Right cardiac atrium (tissue), 5 donors: ENCODE measurements at places on chromosomes 4 and X.

GRCh38 chr4:39976945-39977488, 694 bp downstream of the PDS5A start:
- peak; percentile 80 for DNase-seq

- DNase-seq = no peak
These were observed 186.2 kb downstream of the LARP7 start for GRCh38 chr4:112823156-112823555.

- DNase-seq = no peak
These were observed 87.7 kb downstream of the GPC3 start for GRCh38 chrX:133897593-133898163.

- no peak for DNase-seq
These were observed 95.3 kb upstream of the EGFL6 start for GRCh38 chrX:13474164-13474516.

- no peak for DNase-seq
These were observed 278.0 kb upstream of the GNPDA2 start for GRCh38 chr4:45004326-45004725.

GRCh38 chr4:47830265-47831025, 7.4 kb downstream of the CORIN start:
- no peak for DNase-seq

GRCh38 chr4:57401586-57401985, 291.4 kb upstream of the IGFBP7 start:
- DNase-seq = no peak

DNA sequence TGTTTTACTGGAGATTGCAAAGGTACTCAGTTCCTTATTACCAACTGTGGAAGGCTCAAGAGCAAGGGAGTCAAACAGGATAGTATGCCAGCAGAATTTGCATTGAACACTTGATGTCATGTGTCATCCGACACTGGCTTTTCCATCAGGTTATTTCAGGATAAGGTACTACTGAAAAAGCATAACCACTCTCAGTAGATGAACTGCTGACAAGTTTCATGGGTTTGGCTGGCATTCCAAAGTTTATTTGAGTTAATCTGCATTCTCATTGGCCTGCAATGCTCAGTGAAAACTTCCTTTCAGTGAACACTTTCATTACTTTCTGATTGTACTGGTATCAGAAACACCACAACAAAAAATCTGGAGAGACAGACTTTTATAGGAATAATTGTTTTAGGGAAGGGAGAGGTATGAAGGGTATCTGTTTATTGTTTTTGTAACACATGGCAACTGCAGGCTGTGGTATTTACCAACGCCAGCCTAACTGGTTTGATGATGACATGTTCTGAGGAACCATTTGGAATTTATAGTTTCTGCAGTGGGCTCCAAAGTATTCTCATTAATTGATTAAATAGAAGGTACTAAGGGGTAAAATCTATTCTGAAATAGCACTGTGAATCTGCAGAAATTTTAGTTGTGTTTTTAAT, 345.7 kb upstream of the NR3C2 start:
- no peak for DNase-seq

DNA sequence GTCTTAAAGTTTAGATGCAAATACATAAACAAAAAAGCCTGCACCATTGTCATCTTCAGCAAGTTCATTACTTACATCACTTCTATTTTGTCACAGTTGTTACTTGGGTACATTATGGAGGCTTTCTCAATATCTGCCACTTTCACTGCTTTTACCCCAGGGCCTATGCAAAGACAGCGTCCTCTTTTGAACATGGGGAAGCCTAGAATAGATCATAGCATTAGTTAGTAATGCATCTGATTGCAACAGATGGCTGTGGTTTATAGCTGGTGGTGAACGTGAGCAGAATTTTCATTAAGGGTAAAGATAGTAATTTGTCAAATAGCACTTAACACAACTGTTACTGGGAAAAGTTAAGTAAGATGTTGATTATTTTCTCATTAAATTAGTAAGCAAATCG, 729 bp downstream of the CXCL11 start:
- DNase-seq = no peak

DNA sequence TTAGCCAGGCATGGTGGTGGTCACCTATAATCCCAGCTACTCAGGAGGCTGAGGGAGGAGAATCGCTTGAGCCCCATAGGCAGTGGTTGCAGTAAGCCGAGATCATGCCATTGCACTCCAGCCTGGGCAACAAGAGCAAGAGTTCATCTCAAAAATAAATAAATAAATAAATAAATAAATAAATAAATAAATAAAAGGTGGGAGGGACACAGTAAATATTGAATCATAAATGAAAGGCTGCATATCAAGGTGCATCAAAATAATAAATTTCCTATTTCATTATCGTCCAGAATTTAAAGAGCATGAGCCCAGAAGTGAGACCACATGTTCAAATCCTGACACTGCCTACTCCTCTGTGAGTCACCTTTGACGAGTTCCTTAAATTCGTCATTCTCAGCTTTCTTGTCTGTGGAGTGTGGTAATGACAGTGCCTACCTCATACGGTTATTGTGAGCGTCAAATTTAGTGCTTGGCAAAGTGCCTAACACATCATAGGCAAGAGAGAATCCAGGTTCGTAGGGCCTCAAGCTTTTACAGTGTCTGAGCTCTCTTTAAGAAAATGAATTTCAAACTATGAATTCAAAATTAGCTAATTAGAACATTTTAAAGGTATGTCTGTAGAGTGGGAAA, 49.9 kb downstream of the IL15 start:
- DNase-seq = no peak

- no peak for DNase-seq
These were observed 51.1 kb downstream of the TMEM156 start for GRCh38 chr4:38980903-38981676.

- no peak for DNase-seq
These were observed 334.9 kb upstream of the ADGRL3 start for GRCh38 chr4:60865273-60865672.

- DNase-seq = no peak
These were observed 10.2 kb downstream of the PTCHD1 start for GRCh38 chrX:23344904-23345271.

GRCh38 chr4:54100595-54101189, 729 bp downstream of the GSX2 start:
- peak; percentile 59 for DNase-seq

GRCh38 chrX:69238887-69239231, 73.6 kb upstream of the PJA1 start:
- no peak for DNase-seq

DNA sequence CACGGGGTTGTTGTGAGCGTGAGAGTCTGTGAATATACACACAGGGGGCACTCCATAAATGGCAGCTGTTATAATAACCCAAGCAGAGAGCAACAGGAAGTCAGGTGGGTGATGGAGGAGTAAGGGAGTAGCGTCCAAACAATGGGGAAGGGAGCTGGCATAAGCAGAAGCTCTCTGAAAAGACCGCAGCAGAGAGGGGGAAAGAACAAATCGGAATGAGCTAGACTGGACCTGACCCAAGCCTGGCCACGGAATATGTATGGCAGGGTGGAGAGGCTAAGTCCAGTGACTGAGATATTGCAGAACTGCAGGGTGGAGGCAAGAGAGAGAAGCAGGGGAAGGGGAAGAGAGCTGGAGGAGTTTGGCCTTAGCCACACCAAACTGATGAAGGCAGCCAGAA, 6.5 kb upstream of the GJB1 start:
- no peak for DNase-seq

DNA sequence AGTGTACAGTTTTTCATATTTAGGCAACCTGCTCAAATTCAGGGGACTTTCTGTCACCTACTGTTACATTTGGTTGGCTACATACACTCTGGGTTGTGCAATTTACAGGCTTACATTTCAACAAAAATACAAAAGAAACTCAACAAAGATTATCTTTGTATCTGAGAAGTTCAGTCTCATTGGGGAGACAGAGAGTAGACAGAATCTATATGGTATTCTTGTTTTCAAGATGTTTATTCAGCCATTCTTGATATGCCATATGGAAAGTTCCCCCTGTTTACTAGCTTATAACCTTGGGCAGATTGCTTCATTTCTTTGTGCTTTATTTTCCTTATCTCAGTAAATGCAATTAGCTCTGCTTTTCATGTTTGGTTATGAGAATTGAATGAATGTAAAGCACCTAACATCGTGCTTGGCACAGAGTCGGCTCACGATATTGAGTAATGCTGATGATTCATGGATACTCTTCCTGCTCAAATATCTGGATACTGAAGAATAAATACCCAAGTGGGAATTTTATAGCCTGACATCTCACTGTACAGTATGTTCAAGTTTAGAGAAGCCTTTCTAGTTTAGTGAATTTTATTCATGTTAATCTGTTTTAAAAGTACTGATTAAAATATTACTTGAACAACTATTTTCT, 96.5 kb upstream of the PACRGL start:
- DNase-seq = no peak

DNA sequence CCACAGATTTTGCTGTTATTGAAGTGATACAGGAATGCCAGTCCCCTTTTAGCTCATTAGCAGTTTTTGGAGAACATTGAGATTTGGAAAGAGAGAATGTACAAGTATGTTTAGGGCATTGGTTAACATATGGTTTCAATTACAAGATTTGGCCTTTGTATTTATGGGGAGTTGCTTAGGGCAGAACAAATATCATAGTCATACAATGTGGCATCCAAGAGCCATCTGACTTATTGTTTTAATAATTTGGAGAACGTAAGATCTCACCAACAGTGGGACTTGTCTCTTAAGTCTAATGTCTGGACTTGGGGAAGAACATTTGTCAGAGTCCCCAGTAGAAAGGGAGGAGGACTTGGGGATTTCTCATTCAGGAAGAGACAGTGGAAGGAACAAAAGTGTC, 166.1 kb downstream of the STK32B start:
- no peak for DNase-seq

- DNase-seq = no peak
These were observed 60.5 kb downstream of the MSX1 start for GRCh38 chr4:4919927-4920326.

- no peak for DNase-seq
These were observed 21.3 kb downstream of the CD99 start for GRCh38 chrX:2712428-2712827.

DNA sequence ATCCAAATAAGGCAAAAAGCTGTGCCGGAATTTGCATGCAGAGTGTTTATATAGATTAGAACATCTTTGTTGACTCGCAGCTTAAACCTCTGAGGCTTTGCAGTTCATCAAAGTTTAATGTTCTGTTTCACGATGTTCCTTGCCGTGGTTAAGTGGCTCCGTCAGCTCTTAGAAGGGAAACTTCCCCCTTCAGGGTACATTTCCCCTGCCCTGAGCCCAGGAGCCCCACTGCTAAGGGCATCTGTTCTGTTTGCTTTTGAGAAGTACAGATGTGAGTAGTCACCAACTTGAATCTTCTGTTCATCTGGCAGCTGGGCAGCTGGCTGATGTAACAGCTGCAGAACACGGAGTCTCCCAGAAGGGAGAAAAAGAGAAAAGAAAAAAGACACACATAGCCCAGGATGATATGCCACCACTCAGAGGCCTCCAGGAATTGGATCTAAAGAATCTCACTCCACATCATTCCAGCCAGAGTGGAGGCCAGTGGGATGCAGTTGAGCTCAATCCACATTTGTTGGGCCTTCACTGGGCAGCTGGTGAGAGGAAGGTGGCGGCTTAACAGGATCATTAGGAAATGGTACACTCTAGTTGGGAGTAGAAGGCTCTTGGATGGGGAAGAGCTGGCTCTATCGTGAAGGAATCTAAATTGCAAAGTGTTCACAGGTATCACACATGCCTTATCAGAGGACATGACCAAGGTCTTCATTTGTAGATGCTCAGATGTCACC, 178.7 kb upstream of the RBPJ start:
- peak; percentile 34 for DNase-seq

DNA sequence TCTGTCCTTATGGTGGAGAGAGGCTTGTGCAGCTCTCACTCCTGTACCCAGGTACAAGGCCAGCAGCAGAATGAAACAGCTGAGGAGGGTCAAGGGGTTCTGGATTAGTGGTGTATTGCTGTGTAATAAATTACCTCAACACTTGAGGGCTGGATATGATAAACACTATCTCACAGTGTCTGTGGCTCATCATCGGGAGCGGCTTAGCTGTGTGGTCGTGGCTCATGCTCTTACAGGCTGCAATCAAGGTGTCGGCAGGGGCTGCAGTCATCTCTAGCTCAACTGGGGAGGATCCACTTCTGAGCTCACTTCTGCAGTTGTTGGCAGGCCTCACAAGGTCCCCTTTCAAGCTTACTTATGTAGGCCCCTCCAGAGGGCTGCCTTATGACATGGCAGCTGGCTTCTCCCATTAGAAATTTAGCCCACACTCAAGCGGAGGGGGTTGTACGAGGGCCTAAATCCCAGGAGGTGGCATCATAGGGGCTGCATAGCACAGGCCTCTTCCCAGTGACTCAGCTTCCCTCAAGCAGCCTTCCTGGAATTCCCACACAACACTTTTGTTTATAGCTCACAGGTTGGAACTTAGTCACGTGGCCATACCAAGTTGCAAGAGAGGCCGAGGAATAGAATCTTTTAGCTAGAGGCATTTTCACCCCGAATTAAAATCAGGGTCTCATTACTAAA, 148.2 kb upstream of the RPS6KA3 start:
- no peak for DNase-seq

- DNase-seq = no peak
These were observed 22.2 kb downstream of the PRDM8 start for GRCh38 chr4:80219301-80220025.

- DNase-seq = no peak
These were observed 340.9 kb upstream of the PITX2 start for GRCh38 chr4:110963662-110964280.

DNA sequence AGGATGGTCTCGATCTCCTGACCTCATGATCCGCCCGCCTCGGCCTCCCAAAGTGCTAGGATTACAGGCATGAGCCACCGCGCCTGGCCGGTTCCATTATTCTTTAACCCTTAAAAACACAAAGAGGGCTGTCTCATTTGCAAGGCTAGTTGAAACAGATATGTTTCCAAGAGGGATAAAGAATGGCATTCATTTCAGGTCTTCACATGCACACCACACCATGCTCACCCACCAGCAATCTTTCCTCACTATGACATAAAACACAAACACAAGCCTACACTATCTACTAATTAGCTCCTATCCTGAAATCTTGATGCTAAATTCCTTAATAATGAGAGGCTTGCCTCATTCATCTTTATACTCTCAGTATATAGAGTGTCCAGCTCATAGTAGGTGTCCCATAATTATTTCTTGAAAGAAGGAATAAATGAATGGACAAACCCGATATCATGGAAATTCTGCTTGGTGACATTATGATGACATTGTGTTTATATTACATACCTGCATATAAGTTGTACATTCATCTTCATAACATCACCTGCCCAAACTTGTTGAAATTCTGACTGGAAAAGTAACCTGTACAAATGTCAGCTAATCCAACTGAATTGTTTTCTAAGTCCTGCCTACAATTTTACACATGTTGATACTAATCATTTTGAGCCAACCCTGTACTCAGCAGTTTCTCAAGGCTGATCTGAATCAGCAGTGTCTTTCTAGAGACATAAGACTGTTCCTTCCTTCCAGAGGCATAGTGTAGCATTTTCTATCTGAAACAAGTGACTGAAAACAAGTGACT, 408.5 kb downstream of the KLHL13 start:
- no peak for DNase-seq
